BJ (cell line): ENCODE measurements at places on chromosomes 12 and 14.

DNA sequence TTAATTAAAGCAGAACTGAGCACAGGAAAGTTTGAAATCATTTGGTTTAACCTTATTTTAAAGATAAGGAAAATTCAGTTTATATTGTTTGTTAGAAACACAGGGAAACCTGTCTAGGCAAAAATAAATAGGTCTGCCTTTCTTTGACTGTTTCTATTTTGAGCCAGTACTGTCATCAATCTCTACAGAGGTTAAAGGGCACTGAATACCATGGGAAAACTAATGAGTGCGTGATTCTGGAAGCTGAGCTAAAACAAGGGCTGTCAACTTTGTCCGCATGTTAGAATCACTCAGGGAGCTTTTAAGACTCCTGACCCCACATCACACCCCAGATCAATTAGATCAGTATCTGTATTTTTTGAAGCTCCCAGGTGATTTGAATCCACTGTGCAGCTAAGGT is 38.8 kb downstream of the NOPCHAP1 start:
- no peak for DNase-seq

GRCh38 chr14:100246809-100247428 is 8.0 kb downstream of the YY1 start:
- no peak for DNase-seq

GRCh38 chr12:45354399-45354798 is 138.5 kb downstream of the ANO6 start:
- DNase-seq, result no peak

GRCh38 chr12:57214398-57214781 is 2.2 kb upstream of the NXPH4 start:
- no peak for DNase-seq

GRCh38 chr12:107529991-107530390 is 155.6 kb upstream of the PWP1 start:
- no peak for DNase-seq

GRCh38 chr12:72753571-72753970 is 481.4 kb downstream of the TRHDE start:
- no peak for DNase-seq

GRCh38 chr12:89082370-89082753 is 269.9 kb downstream of the DUSP6 start:
- no peak for DNase-seq

GRCh38 chr12:109433618-109434017 is 43.5 kb downstream of the KCTD10 start:
- no peak for DNase-seq

DNA sequence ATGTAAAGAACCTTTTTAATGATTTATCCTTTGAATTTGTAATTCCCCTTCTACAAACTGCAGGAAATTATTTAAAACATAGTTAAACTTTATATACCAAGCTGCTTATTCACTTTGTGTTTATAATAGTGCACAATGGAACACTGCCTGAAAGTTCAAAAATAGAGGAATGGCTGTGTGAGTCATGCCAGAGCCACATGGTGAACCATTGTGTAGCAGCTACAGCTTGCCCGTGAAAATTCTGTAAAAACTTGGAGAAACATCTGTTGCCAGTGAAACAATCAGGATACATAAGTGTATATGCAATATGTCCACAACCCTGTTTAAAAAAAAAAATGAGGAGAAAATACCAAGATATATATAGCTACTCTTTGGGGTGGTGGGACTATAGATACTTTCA is 59.5 kb downstream of the VEZT start:
- peak; percentile 74 for DNase-seq

DNA sequence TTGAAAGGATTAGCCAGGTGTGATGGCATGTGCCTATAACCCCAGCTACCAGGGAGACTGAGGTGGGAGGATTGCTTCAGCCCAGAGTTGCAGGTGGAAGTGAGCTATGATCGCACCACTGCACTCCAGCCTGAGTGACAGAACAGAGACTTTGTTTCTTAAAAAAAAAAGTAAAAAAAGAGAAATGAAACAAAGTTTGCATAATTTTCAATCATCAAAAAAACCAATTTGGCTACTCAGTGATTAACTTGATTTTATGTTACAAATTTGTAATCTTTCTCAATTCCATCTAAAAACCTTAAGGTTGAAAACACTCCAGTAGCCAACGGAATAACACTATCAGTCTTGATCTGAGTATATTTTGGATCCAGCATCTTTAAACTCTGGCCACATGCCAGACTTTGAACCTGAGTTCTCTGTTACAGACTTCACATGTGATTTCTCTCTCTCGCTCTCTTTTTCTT is 12.6 kb upstream of the DENND5B start:
- no peak for DNase-seq

- no peak for DNase-seq
Measured at GRCh38 chr14:64337888-64338615, 43.9 kb upstream of the ESR2 start.

GRCh38 chr12:28327722-28328121 is 137.5 kb downstream of the CCDC91 start:
- DNase-seq, result no peak

DNA sequence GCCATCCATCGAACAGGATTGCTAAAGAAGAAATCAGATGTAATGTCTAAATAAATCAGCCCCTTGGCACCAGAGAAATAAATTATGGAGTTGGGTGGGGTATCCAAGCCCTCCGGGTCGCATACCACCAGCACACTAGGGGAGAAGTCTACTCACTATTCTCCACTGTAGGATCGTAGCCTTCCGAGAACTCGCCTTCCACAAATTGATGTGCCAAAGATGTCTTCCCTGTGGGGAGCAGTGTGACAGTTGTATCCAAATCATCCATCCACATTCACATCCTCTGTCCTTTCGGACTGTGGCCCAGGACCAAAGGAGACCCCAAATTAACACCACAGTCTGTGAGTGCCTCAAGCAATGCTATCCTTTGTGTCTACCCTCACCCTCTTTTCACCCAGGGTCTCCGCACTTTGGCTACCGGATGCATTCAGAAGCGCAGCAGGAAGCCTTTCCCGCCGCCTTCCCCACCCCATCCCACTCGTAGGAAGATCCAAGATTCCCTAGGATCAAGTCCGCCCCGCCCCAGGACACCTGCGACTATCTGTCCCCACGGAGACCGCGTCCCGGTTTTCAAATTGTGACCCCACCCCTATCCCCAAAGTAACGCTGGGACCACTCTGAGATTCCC is 786 bp downstream of the RHEBL1 start:
- no peak for DNase-seq

DNA sequence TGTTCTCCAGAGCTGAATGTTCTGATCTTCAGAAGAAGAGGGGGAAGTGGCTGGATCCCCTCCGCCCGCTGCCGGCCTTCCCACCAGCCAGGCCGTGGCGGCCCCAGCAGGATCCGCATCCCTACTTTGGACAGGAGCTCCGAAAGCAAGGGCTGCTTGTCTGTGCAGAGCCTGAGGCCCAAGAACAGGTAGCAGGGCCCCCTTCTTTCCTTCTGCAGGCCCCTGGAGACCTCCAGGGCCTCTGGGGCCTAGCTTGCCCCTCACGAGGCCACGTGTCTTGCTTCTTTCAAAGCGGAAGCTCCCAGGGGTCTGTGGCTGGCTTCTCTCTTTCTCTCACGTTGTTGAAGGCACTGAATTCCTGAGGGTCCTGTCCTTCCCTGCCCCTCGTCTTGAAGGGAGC is 13.2 kb downstream of the PGF start:
- DNase-seq, result no peak

- no peak for DNase-seq
Measured at GRCh38 chr12:40946612-40947194, 241.4 kb upstream of the PDZRN4 start.

GRCh38 chr12:69685810-69686209 is 13.3 kb downstream of the BEST3 start:
- no peak for DNase-seq

- no peak for DNase-seq
Measured at GRCh38 chr12:111868676-111869588, 26.9 kb downstream of the MAPKAPK5 start.

GRCh38 chr12:1781772-1782171 is 38.6 kb upstream of the LRTM2 start:
- DNase-seq, result no peak

GRCh38 chr12:116262741-116263140 is 14.8 kb downstream of the MED13L start:
- DNase-seq, result no peak

GRCh38 chr12:37666069-37666781 is 650.3 kb upstream of the ALG10B start:
- DNase-seq, result no peak

DNA sequence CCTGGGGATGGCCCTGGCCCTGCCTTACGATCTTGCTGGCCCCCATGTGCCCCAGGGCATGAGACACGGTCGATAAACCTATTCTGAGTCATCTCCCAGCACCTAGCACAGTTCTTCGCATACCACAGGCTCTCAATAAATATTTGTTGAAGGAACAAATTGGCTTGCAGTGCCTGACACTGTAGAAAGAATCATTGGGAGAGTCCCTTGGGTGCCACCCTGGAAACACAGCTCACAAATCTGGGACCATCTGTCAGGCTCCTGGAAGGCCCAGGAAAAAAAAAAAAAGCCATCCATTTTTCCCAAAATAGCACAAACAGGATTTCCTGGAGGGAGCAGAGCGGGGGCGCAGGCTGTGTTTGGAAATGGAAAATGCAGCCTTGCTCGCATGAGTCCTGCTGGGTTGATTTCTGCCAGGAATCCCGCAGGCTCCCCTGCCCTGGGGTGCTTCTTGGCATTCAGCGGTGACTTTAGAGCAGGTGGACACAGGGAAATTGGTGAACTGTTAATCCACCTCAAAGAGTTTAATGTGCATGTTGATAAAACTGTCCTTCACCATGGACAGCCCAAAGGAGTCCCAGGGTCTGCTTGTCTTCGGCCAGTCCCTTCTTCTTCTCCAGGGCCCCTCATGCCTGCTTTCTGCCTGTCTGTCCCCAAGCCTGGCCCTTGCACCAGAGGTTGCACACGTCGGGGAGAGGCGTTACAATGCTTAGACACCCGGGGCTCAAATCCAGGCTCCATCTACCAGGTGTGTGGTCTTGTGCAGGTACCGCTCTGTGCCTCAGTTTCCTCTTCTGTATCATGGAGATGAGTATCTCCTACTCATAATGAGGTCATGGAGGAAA is 106.1 kb upstream of the RFLNA start:
- DNase-seq, result no peak

GRCh38 chr12:25972783-25973182 is 14.3 kb downstream of the RASSF8 start:
- DNase-seq, result no peak
